ENCODE measurements at places on chromosomes 11 and 22.
A peak's percentile ranks its signal among the peaks of the same experiment; 100 is the strongest.

- DNase-seq, result peak; percentile 67
Observed at GRCh38 chr22:35023692-35024363, 42.1 kb upstream of the ISX start.

DNA sequence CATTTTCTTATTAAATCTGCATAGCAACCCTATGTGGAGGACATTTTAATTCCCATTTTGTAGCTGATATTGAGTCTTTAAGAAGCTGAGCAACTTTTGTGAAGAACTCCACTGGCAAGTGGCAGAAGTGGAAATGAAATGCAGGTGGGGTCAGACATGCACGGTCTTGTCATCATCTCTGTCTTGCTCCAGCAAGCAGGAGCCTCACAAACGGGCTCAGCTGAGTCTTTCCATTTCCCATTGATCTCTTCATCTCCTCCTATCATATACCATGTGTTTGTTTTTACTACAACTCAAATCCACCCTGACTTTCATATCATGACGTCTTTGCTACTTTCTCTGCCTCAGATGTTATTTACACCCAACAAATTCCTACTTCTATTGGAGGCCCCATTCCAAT is 97.9 kb upstream of the TENM4 start:
- DNase-seq, result no peak

GRCh38 chr11:46278387-46279125 is 1.1 kb downstream of the CREB3L1 start:
- peak; percentile 29 for DNase-seq

DNA sequence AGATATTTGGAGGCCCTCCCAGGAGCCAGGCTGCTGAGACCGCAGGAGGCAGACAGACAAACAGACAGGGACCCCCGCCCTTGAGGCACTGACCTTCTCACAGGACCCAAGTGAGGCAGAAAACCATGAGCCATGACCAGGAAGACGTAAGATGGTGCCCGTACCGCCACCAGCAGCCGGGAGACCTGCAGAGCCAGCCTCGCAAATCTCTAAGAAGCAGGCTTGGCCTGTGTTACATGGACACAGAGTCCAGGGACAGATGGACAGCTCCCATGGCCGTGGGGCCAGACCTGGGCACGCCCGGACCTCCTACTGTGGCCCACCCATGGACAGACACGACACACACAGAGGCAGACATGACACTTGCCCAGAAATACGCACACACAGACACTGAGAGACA is 30.7 kb upstream of the TOLLIP start:
- no peak for DNase-seq

DNA sequence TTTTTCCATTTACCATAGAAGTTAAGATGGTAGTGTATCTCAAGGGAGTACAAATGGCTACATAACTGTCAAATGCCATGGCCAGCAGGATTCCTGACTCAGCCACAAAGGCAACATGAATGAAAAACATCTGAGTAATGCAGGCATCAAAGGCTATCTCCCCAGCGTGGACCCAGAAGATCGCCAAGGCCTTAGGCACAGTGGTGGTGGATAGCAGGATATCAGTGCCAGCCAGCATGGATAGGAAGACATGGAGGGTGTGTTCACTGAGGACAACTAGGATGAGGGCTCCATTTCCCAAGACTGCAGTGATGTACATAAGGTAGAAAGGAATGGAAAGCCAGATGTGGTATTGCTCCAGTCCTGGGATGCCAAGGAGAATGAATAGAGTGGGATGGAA is 18.0 kb downstream of the OR52B2 start:
- no peak for DNase-seq

- no peak for DNase-seq
Observed at GRCh38 chr11:85318573-85318972, 308.6 kb downstream of the DLG2 start.

GRCh38 chr11:76558473-76558872 is 112.1 kb downstream of the LRRC32 start:
- no peak for DNase-seq

- DNase-seq, result no peak
Observed at GRCh38 chr11:130106381-130106780, 36.7 kb downstream of the APLP2 start.

GRCh38 chr11:92269021-92269420 is 44.4 kb downstream of the FAT3 start:
- no peak for DNase-seq
